ENCODE measurements at places on chromosomes 13 and 19. TPM values are rescaled to one million over a fixed set of nuclear protein-coding genes. Genes with fewer than 3 reads are reported as not detected.

DNA sequence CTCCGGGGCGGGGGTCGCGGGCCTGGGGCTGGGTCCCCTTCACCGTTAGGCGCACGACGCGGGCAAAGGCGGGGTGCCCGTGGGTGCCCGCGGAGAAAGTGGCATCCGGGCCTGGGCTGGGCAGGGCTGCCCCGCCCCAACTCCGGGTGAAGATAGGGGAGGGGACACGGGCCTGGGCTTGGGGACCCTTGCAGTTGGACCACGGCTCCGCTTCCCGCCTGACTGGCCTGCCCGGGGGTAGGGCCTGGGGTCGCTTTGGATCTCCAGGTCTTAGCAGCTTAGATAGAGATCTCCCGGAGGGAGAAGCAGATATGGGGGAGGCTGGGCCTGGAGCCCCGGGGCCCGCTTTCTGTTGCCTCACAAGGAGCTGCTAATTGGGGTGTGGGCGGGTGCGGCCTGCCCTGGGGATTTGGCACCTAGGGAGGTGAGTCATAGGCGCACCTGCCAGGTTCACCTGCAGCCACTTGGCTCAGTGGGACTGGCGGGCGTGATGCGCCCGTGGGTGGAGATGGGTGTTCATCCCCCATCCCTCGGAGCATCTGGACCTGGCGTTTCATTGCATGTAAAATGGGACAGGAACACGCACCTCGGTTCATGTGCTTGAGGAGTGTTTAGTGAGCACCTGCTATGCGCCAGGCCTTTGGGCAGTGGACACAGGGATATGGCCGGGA is 585 bp downstream of the MAP1S start:
- peak; percentile 51 for DNase-seq

- no peak for DNase-seq
Measured at GRCh38 chr13:33264620-33264978, 21.0 kb downstream of the STARD13 start.

DNA sequence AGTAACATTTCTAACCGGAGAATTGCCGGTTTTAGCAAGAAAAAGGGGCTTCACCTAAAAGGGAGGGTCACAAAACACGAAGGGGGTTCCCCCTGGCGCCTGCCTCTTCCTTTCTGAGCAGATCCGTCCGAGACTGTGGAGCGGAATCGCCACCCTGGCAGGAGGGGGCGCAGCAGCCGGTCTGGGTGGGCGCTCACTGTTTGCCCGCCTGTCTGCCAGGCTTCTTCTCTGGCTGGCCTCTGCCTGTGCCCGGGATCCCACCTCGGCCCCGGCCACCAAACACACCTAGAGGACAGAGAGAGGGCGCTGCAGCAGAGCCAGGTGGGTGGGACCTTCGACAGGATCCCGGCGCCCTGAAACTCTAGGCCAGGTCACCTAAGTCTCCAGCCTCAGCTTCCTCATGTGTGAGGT is 15.6 kb downstream of the LSM4 start:
- DNase-seq: no peak

DNA sequence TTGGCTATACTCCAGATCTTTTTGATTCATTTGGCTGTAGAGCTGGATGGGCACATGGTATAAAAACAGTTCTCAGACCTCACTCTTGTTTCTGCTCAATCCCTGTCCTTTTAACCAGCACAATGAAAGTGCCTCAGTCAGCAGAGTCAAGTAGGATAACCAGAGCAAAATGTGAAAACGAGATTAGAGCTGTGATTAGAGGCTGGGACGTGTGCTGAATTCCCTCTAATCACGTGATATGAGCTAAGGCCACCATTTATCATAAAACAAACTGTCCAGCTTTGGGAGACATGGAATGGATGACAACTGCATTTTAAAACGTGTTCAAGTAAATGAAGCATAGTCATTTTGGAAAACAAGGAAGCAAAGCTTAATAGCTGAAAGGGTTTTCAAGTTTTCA is 54.1 kb downstream of the GJA3 start:
- DNase-seq: no peak

- DNase-seq: no peak
Measured at GRCh38 chr19:51311351-51312257, at the start of gene IGLON5. TSS of gene IGLON5 (plus strand) at chr19:51311644. CDS start at chr19:51311848, 204 bp downstream.

- DNase-seq: no peak
Measured at GRCh38 chr19:6041991-6042481, 64.1 kb upstream of the RANBP3 start.

GRCh38 chr13:88257706-88258105 is 586.5 kb downstream of the SLITRK5 start:
- DNase-seq: no peak

DNA sequence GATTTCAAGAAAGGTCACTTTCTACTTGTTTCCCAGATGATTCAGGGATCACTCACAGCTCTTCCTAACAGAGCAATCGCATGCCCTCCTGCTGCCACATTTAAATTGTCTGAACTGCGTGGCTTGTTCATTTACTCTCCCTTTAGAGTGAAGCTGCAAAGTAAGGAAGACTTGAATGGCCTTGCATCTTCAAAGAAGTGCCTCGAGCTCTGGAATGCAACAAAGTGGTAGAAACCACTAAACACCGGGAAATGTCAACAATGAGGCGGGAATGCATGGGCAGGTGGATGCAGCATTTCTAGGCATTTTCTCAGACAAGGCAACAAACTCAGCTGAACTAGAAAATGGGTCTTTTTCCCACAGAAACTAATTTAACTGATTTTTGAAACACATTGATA is 10.3 kb upstream of the DACH1 start:
- no peak for DNase-seq

DNA sequence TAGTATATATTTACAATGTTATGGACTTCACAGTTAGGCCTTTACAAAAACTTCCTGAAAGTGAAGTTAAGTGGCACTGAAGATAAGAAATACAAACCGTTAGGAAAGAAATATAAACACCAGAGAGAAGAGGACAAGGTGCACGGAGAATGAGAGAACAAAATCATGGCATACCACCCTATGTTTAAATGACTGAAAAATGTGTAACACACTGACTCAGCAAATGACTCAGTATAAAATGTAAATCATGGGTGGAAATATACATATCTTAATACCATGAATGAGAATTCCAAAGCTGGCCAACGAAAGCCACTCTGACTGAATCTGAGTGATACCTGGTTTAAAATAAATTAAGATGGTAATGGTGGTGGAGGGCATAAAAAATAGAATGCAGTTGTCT is 260.8 kb downstream of the DNAJC15 start:
- DNase-seq: no peak

DNA sequence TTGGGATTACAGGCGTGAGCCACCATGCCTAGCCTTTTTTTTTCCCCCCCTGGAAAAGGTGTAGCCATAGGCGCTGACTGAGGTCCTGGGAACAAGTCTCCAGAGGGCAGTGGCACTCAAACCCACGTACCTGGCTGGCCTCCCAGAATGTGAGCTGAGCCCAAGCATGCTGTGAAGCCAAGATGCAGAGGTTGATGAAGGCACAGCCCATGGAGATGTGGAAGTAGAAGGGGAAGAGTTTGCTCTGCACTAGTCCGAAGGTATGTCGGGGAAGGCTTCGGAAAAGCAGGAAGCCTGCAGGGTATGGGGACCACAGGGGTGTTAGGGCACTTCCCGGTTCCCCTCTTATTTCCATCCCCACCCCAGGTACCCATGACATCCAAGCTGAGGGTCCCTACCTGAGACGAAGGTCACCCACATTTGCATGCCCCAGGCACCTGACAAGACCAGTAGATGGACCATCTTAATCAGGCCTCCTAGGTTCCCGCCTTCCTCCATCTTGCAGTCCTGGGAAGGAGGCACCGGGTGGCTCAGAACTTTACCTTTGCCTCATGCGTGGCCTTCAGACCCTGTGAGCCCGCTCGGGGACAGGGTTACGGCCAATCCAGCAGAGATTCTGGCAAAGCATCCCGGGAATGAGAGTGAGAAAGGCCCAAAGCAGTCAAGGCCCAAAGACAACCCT is 805 bp downstream of the TMEM205 start:
- no peak for DNase-seq

DNA sequence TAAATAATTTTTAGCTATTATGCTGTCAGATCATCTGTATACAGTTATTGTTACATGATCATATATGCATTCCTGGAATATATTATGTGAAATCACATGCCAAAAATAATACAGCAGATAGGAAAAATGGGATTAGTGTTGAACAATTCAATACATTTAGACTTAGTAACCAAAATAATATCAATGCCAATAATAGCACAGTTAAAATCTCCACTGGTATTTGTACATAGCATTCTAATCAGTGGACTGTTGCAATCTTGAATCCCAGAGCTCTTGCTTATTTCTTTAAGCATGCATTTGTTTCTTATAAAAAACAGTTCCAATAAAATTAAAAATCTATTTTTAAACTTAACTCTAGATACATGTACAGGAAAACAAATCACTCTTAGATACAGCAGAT is 2772.2 kb downstream of the PCDH9 start:
- no peak for DNase-seq

GRCh38 chr13:64248371-64249065 is 2832.9 kb upstream of the PCDH20 start:
- DNase-seq: no peak

GRCh38 chr19:17086834-17087233 is 11.3 kb downstream of the MYO9B start:
- no peak for DNase-seq

DNA sequence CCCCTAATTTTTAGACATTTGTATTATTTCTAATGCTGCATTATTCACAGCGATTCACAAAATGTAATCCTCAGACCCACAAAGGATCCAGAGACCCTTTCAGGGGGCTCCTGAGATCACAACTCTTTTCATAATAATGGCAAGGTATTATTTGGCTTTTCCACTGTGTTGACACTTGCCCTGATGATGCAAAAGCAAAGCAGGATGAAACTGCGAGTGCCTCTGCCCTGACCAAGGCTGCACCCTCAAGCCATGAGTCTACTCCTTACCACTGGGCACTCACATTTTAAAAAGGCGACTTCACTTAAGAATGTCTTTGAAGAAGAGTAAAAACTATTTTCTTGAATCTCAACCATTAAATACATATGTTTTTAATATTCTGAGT is 11.4 kb downstream of the ELF1 start:
- DNase-seq: no peak

- no peak for DNase-seq
Measured at GRCh38 chr13:53010374-53011105, 18.1 kb upstream of the OLFM4 start.

DNA sequence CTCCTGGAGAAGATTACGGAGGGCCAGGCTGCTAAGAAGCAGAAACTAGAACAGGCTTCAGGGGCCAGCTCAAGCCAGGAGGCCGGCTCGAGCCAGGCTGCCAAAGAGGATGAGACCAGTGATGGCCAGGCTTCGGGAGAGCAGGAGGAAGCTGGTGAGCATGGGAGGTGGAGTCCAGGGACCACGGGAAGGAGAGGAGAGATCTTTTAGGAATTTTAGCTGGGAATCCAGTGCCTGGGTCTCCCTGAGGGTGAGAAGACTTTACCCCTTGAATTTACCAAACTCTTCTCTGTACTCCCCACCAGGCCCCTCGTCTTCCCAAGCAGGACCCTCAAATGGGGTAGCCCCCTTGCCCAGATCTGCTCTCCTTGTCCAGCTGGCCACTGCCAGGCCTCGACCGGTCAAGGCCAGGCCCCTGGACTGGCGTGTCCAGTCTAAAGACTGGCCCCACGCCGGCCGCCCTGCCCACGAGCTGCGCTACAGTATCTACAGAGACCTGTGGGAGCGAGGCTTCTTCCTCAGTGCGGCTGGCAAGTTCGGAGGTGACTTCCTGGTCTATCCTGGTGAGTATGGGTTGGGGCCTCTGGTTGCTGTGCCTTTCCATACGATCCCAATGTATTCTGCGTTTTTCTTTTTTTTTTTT is 824 bp downstream of the TSEN34 start:
- no peak for DNase-seq

- DNase-seq: no peak
Measured at GRCh38 chr13:45518525-45519245, 53.9 kb downstream of the COG3 start.

GRCh38 chr19:57587529-57587928 is 3.6 kb downstream of the ZIK1 start:
- DNase-seq: no peak

DNA sequence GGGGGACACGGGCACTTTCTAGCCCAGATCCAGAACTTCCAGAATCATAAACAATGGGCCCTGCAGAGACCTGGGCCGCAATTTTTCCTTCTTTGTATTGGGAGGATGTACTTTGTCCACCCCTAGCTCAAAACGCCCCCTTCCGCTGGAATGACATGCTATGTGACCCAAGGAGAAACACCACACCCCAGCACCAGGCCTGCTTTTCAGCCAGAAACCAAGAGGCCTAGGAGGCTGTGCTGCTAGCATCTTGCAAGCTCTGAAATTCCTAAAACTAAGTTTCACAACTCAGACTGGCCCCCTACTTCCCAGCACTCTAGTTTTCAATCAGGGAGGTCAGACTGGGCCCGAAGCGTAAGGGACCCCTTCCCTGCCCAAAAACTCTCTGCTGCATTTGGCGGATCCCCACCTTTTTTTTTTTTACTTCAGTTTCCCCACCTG is 538 bp downstream of the LSM4 start:
- no peak for DNase-seq

DNA sequence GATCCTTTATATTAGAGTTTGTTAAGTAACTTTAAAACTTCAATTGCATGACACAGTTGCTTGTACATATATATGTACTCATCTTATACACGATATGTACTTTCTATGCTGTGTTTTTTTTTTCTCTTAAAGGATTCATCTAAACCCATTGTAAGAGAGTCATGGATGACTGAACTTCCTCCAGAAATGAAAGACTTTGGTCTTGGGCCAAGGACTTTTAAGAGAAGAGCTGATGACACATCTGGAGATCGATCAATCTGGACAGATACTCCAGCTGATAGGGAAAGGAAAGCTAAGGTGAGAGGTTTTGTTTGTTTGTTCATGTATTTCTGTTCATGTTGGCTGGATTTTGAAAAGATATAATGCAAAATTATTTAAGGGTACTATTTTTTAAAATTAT is 26.0 kb downstream of the GPALPP1 start:
- DNase-seq: no peak

DNA sequence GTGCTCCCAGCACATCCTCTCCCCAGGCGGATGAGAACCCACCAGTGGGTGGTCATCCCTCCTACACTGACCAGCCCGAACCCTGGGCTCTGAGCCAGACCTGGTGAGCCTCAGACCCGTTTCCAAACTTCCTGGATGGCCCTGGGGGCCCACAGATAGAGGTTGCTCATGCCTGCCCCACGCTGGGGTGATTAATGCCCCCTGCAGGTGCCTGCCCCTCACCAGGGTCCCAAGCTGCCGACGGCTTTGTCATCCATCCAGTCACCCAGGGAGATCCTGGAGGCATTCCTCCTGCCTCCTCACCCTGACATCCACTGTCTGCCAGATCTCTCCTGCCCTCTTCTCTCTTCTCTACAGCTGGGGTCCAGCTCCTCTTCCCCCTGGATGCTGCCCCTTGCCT is 28.4 kb upstream of the PLA2G4C start:
- no peak for DNase-seq

PNMA8B gene
- total RNA-seq: 0.69 TPM

VAV1 gene
- total RNA-seq: 0.92 TPM

F2RL3 gene
- total RNA-seq: 1.3 TPM

C1QTNF9 gene
- 0.18 TPM for total RNA-seq

PEG3 gene
- total RNA-seq: 3.0 TPM

All from pancreas (tissue), 10 donors.